GF-D8 (cell line): ENCODE measurements at places on chromosomes 11 and 22.

GRCh38 chr11:43505171-43505570, 146.5 kb downstream of the TTC17 start:
- DNase-seq, result no peak

DNA sequence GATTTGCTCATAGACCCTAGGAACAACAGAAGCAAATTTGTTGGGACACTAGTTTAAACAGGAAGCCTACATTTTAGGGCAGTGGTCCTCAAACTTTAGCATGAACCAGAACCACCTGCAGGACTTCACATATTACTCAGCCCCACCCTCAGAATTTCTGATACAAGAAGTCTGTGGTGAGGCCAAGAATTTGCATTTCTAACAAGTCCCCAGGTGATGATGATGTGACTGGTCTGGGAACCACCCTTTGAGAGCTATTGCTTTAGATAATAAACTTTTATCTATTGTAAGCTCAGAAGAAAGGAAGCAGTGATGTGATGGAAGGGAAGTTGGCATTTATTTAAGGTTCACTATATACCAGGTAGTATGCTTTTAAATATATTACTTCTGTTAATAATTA, 194.0 kb downstream of the FAM181B start:
- no peak for DNase-seq

DNA sequence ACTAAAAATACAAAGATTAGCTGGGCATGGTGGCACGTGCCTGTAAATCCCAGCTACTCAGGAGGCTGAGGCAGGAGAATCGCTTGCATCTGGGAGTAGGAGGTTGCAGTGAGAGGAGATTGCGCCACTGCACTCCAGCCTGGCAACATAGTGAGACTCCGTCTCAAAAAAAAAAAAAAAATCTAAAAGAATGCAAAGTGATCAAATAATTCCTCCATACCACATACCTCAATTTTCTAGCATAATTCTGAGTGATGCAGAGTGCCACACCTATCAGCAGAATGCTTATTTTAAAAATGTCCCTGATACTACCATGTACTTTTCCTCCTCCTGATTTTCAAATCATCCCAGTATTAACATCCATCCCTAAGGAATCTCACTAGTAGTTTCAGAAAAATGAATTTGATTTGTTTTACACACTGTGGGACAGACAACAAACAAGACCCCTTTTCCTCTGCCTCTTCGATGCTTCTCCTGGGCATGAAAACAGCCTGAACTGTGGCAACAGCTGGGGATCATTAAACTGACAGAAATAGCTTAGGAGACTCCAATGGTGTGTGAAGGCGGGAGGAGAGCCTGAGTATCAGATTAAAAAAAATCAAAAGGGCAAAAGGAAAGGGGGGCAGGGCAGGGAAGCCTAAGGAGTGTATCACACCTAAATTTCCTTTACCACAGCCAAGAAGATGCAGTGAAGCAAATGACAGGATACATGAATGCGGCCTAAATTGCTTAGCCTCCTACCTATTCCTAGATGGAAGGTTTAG, 114.7 kb downstream of the SGSM3 start:
- DNase-seq, result no peak

GRCh38 chr11:130847517-130847916, 68.8 kb downstream of the SNX19 start:
- DNase-seq, result no peak

- DNase-seq, result peak; percentile 80
Measured at GRCh38 chr11:119065369-119065768, 2.2 kb upstream of the VPS11 start.

DNA sequence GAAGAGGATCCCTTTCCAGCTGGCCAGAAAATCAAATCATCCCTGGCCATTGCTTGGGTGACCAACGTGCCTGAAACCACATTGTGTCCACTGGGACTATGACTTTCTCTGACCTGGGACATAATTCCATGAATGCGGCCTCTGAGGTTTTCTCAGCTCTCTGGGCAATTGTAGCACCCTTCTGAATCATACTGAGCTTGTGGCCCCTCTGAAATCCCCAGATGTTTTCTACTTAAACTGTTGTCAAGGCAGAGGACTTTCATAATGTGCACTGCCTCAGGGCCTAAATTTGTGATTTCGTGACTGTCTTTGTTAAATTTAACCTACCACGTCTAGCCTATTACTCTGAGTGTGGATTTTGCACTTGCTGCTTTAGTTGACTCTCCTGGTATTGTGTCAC, 321.1 kb upstream of the PLET1 start:
- DNase-seq, result no peak

- DNase-seq, result no peak
Measured at GRCh38 chr11:80970037-80970436, 1529.2 kb upstream of the TENM4 start.

- no peak for DNase-seq
Measured at GRCh38 chr11:64923151-64923661, 1.3 kb upstream of the PPP2R5B start.

DNA sequence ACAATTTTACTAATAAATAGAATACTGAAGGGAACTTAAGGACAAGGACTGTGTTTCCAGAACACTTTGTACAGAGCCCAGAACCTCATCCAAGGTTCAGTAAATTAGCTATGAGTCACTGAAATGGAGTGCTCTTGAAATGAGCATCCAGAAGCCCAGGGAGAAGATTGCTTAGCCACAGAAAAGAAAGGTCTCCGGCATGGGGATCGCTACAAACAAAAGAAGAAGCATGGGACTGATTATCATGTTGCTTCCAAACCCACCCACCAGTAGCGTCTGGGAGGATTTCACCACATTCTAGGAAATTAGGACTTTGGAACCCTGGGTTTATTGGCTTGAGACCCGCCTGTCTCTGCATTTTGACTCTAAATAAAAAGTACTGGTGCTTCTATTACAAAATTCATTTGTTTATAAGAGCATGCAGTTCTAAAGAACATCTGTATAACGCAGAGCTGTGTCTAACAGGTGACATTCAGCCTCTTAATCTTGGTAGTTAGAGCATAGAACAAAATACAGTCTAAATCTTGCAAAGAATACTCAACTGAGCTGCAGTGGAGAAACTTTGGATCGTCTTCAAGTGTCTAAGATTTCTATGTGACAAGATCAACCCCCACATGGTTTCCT, 35.9 kb upstream of the SESN3 start:
- no peak for DNase-seq

DNA sequence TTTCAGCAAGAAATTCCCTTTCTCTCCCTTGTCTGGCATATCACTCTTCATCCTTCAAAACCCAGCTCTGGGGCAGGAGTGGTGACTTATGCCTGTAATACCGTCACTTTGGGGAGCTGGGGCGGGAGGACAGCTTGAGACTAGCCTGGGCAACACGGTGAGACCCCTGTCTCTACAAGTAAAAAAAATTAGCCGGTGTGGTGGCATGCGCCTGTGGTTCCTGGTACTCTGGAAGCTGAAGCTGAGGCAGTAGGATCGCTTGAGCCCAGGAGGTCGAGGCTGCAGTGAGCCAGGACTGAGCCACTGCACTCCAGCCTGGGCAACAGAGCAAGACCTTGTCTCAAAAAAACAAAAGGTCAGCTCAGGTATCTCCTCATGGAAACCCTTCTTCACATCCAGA, 1.4 kb upstream of the RCE1 start:
- DNase-seq, result no peak

DNA sequence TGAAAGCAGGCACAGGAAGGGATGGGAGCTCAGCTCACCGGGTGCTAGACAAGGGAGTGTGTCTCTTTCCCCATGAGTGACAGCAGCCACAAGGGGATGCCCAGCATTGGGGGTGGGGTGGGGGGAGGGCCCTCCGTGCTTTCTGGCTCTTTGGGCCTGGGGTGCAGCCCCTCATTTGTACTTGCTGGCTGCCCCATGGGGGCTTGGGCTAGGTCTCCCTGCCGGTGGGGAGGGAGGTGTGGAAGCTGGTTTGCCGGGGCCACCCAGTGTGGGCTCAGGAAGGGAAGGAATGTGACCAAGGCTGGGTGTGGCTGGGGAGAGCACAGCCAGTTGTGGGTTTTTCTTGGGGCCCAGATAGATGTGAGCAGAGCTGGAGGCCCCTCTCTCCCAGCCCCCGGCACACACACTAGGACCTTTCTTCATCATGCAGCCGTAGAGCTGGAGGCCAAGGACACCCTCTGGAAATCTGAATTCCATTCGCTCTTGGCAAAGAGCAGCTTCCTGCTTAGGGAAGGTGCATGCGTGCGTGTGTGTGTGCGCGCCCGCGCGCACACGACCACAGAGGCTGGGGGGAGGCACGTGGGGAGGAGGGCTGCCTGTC, 25.8 kb downstream of the KCNQ1OT1 start:
- DNase-seq, result no peak

GRCh38 chr11:41392596-41392995, 66.9 kb downstream of the LRRC4C start:
- no peak for DNase-seq

DNA sequence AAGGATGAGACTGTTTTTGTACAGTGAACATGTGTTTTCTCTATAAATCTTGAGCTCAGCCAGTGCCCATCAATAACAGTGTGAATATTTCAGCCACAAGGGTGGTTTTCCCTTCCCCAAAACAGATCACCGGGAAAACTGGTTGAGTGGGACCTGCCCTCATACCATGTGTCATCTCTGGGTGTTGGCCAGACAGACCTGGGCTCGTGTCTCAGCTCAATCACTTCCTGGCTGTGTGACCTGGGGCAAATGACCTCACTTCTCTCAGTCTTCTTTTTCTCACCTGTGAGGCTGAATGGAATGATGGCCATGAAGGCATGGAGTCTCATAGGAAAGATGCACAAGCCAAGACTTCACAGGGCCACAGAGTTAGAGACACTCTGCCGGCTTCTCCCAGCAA, 74.7 kb downstream of the COMMD9 start:
- no peak for DNase-seq

DNA sequence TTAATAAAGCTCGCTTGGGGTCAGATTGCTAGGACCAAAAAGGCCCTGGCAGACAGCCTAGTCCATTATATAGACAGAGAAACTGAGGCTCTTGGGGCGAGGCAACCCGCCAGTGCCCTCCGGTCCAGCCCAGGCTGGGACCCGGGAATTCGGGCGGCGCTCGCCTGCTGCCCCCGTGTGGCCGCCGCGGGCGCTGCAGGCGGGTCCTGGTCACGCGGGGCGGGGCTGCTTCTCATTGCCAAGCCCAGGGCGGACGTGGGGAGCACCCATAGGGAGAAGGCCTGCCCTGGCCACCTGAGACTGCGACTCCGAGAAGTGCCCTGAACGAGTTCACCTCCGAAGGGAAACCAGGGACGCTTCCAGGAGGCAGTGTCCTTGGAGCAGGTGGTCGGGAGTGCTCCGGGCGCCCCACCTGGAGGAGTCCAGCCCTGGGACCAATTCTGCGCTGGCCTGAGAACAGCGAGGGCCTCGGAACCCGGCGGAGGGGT, 36.0 kb upstream of the CSNK1E start:
- DNase-seq, result no peak

DNA sequence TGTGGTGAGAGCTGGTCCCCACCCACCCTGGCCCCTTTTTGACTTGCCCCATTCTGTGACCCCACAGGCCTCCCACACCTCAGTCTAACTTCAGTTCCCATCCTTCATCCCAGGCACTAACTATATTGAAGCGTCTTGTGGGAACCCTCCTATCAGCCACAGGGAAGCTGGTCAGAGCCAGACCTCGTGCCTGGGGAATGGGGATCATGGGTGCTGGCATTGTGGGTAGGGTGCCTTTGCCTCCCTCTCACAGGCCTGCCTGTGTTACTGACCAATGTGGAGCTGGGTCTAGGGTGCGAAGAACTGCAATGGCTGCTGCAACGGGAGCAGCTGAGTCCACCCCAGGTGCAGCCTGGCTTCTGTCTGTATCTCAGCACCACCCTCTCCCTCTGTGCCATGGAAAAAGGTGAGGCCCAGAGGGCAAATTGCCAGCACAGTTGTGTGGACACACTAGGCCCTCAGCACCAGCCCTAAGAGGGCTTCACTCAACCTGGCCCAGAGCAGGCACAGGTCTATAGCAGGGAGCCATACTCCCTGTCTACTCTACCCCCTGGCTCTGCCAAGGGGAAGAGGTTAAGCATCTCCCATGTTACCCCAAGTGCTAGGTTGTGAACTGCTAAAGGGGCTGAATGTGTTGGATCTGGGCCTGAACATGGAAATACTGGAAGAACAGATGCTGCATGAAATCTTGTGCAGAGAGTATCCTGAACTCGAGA, 37.3 kb downstream of the RRP8 start:
- DNase-seq, result no peak

- DNase-seq, result no peak
Measured at GRCh38 chr11:65204646-65205601, 23.2 kb downstream of the CAPN1 start.

GRCh38 chr11:66080055-66080817, 10.2 kb downstream of the PACS1 start:
- no peak for DNase-seq
